ENCODE measurements at places on chromosomes 12 and 14.
A peak's percentile ranks its signal among the peaks of the same experiment; 100 is the strongest.

- no peak for DNase-seq
These were observed 62.0 kb upstream of the ASPG start for GRCh38 chr14:104023325-104024055.

- no peak for DNase-seq
These were observed 16.0 kb downstream of the FNTB start for GRCh38 chr14:65002586-65003210.

DNA sequence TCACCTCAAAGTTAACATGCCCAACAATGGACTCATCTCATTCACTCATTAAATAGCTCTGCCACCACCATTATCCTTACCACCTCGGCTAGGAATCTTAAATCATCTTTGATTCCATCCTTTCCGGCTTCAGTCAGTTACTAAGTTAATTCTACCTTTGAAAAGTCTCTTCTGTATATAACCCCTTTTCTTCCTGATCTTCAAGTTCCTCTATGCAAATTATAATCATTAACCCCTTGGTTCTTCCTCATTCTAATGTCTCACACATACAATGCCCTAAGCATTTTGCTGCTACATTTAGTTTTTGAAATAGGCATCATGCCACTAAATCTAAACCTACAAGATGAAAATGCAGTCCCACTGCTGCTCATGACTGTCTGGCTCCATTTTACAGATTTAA lies 51.6 kb downstream of the ATP2B1 start:
- no peak for DNase-seq

DNA sequence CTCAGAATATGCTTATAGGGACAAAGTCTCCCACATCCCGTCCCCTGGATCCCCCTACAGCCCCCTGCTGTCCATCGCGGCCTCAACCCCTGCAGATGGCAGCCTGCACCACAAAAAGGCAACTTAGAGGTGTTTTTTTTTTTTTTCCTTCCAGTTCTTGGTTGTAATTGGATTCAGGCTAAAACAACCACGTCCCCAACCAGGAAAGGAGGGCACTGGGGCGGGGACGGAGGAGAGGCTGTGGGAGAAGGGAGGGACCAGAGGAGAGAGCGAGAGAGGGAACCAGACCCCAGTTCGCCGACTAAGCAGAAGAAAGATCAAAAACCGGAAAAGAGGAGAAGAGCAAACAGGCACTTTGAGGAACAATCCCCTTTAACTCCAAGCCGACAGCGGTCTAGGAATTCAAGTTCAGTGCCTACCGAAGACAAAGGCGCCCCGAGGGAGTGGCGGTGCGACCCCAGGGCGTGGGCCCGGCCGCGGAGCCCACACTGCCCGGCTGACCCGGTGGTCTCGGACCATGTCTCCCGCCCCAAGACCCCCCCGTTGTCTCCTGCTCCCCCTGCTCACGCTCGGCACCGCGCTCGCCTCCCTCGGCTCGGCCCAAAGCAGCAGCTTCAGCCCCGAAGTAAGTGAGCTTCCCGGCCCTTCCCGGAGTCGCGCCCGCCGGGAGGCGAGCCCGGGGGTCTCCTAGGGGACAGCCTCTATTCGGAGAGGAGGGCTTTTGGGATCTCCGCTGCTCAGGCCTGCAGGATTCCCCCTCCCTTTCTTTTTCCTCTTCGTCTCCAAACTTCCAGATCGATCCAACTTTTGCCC lies at the start of gene MMP14:
MMP14 (plus strand) TSS at position 285 of the 813 bp plus-strand sequence; CDS start at position 518, 233 bp downstream.
- DNase-seq = no peak

GRCh38 chr14:66074537-66074936 lies 411.6 kb upstream of the CCDC196 start:
- DNase-seq = no peak

DNA sequence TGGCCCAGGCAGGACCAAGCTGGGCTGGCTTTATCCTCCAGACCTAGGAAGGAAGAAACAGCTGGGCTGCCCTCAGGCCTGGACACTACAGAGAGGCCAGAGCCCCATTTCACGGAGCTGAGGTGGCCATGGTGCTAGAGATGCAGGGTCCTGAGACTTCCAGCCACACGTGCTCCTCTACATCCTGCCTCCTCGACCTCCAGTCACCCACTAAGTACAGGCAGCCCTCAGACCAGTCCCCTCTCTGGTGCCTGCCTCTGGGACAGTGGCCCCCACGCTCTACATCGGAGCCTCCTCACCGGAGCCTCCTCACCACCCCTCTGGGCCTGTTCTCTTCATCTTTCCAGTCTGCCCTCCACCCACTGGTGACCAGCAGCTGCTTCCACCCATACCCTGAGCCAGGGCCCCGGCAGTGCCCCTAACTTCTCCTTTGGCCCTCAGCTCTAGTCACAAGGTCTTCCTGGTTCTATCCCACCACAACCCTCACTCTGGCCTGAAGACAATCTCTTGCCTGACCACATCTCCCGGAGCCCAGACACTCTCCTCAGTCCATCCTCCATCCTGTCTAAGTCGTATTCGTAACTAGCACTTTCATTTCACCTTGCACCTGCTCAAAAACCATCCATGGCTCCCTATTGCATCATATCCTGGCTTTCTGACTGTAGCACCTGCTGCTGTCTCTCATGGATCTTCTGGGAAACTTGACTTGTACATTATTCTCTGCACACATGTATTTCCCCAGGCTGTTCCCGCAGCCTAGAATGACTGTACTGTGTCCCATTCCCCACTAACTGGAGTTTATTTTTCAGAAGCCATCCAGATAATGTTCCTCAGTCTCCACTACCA lies 43.9 kb downstream of the DIO3 start:
- DNase-seq = peak; percentile 93

GRCh38 chr12:38998887-38999482 lies 93.6 kb upstream of the CPNE8 start:
- DNase-seq = no peak

GRCh38 chr12:14664434-14665023 lies 31.9 kb downstream of the GUCY2C start:
- DNase-seq = no peak

- no peak for DNase-seq
These were observed 188.0 kb downstream of the CAND1 start for GRCh38 chr12:67457136-67457535.

DNA sequence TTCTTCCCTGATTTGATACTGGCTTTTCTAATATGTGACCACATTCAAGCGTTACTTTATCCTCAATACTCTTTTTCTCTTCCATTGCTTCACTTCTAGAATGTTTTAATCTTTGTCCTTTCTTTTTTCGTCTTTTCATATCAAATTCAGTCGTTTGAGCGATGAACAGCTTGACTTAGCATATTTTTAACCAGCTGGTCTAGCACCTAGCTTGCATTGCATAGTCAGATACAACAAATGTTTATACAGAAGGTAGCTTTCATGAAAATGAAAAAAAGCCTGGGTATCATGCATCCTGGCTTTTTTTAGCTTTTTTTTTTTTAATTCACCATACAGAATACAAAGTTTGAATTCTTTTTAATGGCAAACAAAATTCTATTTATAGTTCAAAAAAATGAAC lies 1.2 kb downstream of the SOX5 start:
- DNase-seq = no peak

GRCh38 chr14:68874746-68875155 lies 81.9 kb upstream of the ZFP36L1 start:
- no peak for DNase-seq

GRCh38 chr14:100302616-100303015 lies 3.6 kb downstream of the SLC25A29 start:
- DNase-seq = no peak

GRCh38 chr12:68884251-68884650 lies 48.7 kb downstream of the CPM start:
- DNase-seq = no peak

- no peak for DNase-seq
These were observed 8.6 kb upstream of the SNRNP35 start for GRCh38 chr12:123449249-123449733.

- DNase-seq = no peak
These were observed 394.0 kb upstream of the SYT1 start for GRCh38 chr12:78470354-78471195.

GRCh38 chr14:77859934-77860570 lies 60.1 kb downstream of the ADCK1 start:
- no peak for DNase-seq

GRCh38 chr14:37593511-37594237 lies 1.4 kb downstream of the FOXA1 start:
- DNase-seq = no peak

DNA sequence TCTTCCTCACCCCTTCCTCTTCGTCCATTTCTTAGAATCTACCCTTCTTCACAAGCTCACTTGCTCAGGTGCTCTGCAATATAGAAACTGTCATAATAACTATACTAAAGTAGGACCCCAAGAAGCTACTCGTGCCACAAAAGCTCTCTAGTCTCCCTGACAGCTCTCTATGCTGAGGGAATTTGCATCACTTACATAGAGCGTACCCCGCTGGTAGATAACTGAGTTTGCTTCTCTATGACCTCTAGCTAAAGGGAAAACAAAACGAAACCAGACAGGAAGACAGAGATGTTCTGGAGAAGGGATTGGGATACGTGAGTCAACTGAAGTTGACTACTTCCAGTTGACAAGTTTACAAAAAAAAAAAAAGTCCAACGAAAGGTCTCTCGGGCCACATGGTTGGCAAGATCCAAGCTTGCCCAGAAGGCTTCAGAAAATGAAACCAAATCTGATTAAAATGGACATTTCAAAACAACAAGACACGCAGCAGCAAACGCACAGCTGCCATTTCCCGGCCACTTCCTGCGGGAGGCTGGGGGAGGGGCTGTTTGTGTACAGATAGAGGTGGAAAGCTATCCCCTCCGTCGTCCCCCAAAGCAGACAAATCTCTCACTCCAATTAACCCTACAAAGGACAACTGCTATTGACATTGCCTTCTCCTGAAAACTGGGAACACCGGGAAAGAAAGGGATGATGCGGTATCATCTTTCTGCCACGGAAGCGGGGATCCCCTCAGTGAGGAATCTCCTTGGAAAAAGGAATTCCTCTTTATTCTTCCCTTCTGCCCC lies 1.3 kb downstream of the BAZ2A start:
- DNase-seq = no peak

GRCh38 chr12:124713436-124714082 lies 146.1 kb upstream of the NCOR2 start:
- DNase-seq = no peak

DNA sequence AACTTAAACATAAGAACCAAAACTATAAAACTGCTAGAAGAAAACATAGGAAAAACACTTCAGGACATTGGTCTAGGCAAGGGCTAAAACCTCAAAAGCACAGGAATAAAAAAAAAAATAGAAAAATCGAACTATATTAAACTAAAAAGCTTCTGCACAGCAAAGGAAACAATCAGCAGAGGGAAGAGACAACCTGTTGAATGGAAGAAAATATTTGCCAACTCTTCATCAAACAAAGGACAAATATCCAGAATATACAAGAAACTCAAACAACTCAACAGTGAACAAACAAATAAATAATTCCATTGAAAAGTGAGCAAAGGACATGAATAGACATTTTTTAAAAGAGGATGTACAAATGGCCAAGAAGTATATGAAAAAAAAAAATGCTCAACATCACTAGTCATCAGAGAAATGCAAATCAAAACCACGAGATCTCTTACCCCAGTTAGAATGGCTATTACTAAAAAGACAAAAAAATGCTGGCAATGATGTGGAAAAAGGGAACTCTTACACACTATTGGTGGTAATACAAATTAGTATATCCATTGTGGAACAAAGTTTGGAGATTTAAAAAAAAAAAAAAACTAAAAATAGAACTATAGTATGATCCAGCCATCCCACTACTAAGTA lies 152.0 kb downstream of the NDUFA12 start:
- no peak for DNase-seq

DNA sequence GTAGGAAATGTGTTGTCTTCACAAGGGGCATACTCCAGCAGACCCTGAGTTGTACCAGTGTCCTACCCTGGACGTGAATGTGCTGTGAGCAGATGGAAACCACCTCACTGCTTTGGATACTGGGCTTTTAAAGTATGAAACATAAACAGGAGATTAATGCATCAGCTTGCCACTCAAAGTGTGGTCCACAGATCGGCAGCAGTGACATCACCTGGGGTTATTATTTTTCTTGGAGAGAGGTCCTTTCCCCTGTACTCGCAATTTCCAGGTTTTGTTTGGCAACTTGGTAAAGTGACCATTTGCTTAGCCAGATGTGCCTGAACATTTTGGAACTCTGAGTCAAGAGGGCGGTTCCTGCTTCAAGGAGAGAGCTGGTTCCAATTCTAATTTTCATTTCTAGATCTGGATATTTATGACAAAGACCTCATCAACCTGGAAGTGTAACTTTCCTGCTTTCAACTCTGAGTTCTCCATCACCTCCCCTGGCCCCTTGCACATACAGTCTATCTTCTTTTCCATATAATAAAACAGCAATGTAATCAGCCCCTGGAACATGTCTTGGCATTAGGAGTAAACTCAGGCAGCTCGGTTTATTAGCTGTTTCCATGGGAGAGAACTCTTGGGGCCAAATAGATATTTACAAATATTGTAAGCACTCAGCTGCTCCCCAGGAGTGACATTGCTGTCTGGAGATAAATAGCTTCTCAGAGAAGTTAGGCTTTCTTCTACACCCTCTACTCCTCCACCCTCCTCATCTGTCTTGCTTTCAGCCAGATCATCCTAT lies 237.0 kb upstream of the TBX3 start:
- DNase-seq = no peak

DNA sequence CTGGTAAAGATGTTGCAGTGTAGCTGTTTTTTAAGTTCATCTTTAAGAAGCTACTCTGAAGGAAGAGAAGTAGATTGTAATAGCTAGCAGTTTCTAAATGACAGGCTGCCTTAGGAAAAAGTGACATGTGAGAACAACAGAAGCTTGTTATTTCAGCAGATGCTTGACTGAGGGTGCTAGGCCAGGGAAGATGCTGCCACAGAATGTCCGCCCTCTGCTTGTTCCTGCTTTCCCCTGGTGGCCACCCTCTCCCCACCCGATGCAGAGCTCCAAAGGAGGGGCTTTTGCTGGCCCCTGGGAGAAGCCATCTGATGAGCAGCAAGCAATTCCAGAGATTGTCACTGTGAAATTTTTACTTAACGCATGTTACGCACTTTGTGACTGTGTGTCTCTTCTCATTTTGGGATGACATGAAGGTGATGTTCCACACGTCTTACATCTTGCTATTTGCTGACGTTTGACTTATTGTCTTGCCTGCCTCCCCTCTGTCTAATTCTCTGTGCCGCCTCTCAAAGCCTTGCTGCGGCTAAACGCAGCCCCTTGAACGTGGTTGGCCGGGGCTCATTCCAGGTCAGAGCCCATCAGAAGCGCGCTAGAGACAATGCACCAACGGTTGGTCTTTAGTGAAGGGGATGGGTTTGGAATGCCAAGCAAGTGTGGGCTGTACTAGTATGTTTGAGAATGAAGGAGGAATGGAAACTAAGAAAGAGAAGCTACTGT lies 44.8 kb downstream of the WDR20 start:
- DNase-seq = peak; percentile 32

- peak; percentile 92 for DNase-seq
These were observed 10.0 kb downstream of the AHNAK2 start for GRCh38 chr14:104968153-104968527.

Data from vagina (tissue), 2 donors.